T-cell (primary cell): ENCODE measurements at places on chromosomes 7 and 10. TPM values are rescaled to one million over a fixed set of nuclear protein-coding genes. Genes with fewer than 3 reads are reported as not detected.

OR2A1 gene
- total RNA-seq, result not detected

GRCh38 chr7:25575634-25576033 is 347.3 kb upstream of the NPVF start:
- H3K27ac ChIP-seq, result no peak overlapping the region
- no peaks in the 10 kb centered on the region for H3K36me3 ChIP-seq
- no peaks in the 10 kb centered on the region for H3K4me1 ChIP-seq

LRRC61 gene
- total RNA-seq, result 8.8 TPM

DNA sequence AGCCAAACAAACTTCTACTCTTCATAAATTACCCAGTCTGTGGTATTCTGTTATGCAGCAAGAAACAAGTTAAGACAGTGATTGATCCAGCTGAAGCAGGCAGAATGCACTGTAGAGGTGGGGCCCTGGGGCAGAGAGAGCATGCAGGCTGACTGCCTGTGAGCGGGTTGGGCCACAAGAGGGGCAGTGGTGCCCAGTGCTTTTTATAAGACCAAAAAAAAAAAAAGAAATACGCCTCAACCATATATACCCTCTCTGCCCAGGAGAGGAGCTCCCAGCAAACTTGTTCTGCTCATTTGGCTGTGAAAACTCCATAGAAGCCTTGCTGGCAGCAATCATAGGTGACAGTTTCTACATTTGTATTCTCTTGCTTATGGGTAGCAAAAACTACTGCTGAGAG is 104.7 kb downstream of the SORBS1 start:
- no peaks in the 10 kb centered on the region for H3K4me1 ChIP-seq
- no peak overlapping the region for H3K27ac ChIP-seq
- H3K36me3 ChIP-seq, result no peaks in the 10 kb centered on the region
- H3K4me3 ChIP-seq, result no peak overlapping the region
- no peaks in the 10 kb centered on the region for H3K27me3 ChIP-seq

DNA sequence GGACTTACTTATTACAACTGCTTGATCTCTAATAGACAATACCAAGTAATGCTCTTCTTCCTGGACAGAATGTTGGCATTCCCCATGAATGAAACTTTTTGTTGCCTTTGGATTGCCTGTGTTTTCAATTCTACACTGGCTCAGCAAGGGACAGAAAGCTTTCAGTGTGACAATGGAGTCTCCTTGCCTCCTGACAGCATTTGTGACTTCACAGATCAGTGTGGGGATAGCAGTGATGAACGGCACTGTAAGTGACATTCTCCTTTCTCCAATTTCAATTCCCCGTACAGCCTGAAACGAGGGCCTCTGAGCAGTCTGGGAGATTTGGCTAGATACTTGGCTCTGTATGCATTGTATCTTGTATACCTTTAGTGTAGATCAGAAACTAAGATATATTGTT is 290 bp downstream of the MALRD1 start:
- H3K4me3 ChIP-seq, result no peak overlapping the region
- no peak overlapping the region for H3K27ac ChIP-seq
- H3K4me1 ChIP-seq, result no peaks in the 10 kb centered on the region
- no peaks in the 10 kb centered on the region for H3K36me3 ChIP-seq
- no peaks in the 10 kb centered on the region for H3K27me3 ChIP-seq
- no peak for DNase-seq

GRCh38 chr10:22067091-22067490 is 63.6 kb upstream of the DNAJC1 start:
- H3K36me3 ChIP-seq, result no peaks in the 10 kb centered on the region
- no peak for DNase-seq
- H3K27ac ChIP-seq, result no peak overlapping the region
- no peak overlapping the region for H3K4me3 ChIP-seq

DNA sequence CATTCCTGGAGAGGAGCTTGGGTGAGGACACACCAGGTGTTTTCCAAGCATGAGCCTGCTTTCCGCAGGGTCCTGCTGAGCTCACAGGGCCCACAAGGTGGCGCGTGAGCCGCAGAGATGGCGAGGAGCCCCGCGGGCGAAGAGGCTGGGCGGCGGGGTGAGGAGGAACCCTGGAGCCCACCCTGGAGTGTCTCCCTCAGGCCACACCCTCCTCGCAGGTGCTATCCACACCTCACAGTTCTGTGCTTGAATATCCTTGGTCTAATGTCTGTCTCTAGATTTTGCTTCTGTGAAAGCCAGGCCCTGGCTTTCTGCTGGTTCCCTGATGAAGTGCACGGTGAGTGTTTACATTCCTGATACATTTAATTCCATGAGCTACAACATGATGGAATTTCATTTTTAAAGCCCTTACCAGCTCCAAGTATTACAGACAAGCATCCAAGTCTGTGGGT is 433.6 kb downstream of the ACTR3B start:
- no peak overlapping the region for H3K4me3 ChIP-seq
- DNase-seq, result no peak
- H3K27ac ChIP-seq, result no peak overlapping the region
- no peaks in the 10 kb centered on the region for H3K27me3 ChIP-seq
- no peaks in the 10 kb centered on the region for H3K4me1 ChIP-seq
